Epithelial cell of esophagus (primary cell): ENCODE measurements at places on chromosomes 5 and 9.

DNA sequence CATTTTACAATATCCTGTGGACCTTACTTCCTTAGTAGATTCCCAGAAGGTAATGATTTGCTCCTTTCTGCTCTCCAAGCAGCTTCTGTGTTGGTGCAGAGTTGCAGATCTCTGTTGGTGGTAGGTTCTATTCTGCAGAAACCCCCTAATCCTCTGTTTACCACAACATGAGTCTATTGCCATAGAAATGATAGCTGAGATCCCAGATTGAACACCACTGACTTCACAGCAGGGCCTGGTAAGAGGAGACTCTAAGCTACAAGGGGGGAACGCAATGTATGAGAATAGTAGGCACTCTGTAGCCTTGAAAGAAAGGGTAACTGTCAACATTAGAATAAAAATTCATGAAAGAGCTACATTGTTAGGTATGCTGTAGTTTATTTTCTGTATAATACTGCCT lies 59.5 kb downstream of the MUSK start:
- DNase-seq = no peak

DNA sequence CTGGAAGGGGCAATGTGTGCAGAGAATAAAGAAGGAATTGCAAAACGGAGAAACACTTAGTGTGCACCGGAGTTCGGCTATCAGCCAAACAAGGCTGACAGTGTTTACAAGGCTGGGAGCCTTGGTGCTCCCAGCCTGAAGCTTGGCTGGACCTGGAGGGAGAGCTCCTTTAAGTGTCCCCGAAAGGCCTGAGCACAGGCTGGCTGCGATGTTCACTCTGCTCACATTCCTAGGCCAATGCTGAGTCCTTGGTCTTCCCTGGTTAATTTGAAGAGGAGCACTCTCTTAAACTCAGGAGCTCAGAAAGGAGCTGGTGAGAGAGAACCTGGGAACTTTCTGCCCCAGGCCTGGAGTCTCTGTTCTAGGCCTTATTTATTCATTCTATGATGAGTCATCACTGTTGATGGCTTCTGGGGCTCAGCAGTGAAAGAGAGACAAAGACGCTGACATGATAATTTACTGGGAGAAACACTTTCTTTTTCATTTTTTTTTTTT lies 88.6 kb upstream of the MYO10 start:
- peak; percentile 69 for DNase-seq

DNA sequence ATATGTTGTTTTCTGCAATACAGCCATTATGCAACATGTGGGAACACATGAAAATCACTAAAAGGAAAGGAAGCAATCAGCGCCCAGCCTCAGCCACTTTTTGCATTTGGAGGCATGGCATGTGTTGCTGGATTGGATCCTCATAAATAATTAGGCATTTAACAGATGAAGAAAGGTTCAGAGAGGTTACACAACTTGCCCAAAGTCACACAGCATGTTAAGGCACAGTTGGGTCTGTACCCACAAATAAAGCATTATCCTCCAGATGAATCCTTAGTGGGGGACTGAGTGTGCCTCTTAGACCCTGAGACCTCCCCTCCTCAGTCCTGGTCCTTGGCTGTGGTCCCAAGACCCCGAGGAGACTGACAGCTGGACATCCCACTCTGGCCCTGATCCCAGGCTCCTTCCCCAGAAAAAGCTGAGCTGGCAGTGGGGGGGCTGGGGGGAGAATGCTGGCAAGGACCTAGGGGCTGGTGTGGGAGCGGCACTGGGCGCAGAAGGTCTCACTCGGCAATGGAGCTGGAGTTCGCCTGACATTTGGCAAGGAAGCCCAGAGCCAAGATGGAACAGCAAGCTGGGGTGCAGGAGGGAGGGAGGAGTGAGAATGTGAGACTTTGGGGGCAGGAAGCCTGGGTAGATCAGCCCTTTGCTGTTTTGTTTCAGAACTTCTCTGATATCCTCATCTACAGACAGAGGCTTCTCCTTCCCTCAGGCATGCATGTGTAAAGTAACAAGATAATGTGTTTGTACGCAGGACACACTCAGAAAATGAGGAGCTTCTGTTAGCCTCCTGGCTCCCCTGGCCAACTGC lies 6.9 kb upstream of the AKNA start:
- no peak for DNase-seq

DNA sequence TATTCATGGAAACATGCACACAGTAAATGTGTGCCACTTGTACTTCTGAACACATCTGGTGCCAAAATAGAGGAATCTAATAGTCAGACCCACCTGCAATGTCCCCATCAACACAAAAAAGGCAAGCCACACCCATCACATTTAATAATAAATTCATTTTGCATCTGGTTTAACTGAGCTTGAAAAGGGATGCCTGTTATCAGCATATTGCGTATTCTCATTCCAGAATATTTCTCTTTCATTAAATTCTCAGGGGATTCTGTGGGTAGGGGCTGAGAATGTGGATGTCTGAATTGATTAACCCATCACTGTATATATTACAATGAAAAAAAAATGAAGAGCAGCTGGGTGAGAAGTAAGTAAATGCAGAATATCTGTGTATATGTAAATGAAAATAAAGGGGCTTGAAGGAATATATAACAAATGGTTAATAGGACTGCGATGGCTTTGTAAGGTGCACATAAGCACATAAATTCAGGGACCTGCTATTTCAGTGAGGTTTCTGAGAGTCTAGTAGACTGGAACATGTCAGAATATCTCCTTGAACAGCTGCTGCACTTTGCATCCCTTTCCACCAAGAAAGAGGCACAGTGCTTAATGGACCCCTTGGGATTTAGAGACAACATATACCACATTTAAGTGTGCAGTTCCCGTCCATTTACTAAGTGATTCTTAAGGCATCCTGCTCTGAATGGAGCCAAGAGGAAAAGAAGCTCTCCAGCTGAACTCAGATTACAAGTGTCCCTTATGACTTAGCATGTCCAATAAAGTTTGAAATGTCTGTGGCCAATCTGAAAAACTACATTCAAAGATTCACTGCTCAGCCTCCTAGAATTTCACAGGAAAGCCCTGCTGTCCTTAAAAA lies 104.1 kb upstream of the NIPBL start:
- DNase-seq = no peak

- DNase-seq = peak; percentile 97
Observed at GRCh38 chr9:91312717-91313325, 48.9 kb downstream of the AUH start.
